ENCODE measurements at places on chromosomes 13 and 19.

DNA sequence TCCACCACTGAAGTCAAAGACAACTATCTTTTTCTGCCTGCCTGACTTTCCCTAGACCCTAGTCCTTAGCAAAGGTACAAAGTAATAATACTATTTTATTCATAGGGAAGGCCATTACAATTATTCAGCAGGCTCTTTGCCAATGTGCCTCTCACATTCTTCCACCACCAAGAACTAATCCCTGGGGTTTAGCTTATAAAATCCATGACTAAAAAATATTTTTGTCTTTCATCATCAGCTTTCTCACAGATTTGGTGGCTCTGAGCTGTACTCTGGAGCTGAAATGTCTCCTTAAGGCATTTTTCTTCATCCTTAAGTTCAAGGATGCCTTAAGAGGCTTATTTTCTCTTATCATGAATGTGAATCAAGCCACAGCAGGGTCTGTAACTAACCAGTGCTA, 96.1 kb downstream of the OXGR1 start:
- DNase-seq = no peak

- no peak for DNase-seq
Measured at GRCh38 chr19:1214862-1215731, 9.5 kb downstream of the STK11 start.

DNA sequence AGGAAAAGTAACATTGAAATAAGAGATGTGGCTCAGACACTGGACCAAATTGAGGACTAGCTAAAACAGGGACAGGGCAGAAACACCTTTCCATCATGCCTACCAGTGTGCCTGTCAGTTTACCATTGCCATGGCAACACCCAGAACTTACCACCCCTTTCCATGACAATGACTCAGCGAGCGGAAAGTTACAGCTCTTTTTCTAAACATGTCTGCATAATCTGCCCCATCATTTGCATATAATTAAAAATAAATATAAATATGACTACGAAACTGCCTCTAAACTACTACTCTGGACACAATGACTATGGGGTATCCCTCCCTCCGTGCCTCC, 96.0 kb downstream of the UBL3 start:
- DNase-seq = no peak

DNA sequence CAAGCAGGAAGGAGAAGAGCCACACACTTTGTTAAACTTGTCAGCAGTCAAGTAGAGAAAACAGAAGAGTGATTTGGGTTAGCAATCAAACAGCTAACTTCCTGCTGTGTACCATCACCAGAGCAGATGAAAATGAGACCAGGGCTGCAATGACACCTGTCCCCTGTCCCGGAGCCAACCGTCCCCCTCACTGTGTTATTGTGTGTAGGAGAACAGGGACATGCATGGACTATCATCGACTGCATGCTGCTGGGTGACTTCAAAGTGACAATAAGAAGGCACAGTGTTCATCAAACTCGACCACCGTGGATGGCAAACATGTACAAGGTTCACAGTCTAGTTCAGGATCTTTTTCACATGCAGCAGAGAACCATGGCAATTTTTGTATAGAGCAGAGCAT, 94.0 kb upstream of the SLC15A1 start:
- DNase-seq = no peak

DNA sequence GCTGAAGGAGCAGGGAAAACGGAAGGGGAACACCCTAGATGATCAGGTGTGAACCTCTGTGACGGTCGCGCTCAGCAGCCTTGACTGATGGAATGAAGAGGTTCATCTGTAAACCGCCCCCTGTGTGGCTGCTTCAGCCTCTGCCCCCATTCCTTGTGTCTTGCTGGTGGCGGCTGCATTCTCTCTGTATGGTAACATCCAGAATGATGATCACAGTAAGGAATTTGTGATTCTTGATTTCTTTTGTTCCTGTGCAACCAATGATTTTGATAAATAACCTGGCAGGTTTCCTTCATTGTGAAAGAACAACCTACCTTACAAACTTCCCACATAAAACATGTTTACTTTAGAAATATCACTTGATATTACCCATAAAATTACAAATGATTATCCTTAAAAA, 118.7 kb upstream of the MCF2L start:
- DNase-seq = no peak

GRCh38 chr19:39506944-39507714, 7.8 kb upstream of the SELENOV start:
- no peak for DNase-seq

DNA sequence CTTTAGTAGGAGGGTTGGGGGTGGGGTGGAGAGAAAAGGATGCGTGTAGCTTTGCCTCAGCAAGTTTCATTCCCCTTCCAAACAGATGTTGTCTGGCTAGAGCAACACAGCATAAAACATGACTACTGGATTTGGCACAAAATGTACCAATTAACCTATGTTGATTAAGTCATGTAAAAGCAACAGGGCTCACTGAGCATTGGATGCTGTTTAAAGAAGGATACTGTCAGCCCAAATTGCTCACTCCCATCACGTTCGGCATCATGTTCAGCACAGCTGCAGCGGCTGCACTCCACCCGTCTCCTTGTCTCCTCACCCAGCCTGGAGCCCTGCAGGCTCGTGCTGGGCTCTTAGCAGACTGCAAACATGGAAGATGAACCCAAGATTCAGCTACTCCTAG, 77.5 kb downstream of the DLEU7 start:
- DNase-seq = no peak

DNA sequence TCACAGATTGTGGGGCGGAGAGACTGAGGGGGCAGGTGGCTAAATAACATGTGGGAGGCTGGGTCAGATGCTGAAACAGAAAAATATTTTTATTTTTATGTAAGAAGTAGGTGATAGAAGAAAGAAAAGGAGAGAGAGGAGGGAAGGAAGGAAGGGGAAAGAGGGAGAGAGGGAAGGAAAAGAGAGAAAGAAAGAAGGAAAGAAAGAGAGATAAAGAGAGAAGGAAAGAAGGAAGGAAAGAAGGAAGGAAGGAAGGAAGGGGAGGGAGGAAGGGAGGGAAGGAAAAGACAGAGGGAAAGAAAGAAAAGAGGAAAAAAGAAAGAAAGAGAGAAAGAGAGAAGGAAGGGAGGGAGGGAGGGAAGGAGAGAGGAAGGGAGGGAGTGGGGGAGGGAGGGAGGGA, 224.9 kb downstream of the UQCRFS1 start:
- no peak for DNase-seq

DNA sequence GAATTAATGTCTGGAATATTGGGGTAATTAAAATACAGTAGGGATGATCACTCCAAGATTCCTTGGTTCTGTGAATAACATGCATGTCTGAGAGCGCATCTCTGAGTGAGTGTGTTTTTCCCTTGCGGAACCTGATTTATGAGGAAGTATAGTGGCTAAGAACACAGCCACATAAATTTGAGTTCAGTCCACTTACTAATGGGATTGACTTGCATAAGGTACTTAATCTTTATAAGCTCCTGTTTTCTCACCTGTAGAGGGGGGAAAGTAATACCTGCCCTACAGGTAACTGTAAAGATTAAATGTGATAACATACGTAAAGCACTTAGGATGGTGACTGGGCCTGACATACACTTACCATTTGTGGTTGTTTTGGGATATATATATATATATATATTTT, 60.8 kb downstream of the KLF5 start:
- no peak for DNase-seq

DNA sequence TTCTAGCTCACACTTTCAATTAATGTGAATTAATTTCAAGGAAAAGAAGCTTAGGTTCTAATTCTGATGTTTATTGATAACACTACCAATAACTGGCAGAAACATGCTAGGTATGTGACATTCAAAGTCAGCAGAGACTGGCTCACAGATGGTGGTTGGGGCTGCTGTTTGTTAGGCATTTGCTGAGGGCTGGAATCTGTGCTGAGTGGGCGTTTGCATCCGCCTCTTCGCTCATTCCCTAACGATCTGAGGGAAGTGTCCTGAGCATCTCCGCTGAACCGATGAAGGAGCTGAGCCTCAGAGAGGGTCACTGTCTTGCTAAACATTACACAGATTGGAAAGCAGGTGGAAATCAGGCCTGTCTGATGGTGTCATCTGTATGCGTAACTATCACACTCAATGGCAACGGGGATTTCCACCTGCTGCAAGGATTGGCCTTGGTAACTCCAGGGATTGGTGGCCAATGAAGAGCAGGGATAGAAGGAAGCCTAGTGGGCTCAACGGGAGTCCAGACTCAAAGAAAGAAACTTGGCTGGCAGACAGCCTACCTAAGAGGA, 338.9 kb downstream of the TEX29 start:
- no peak for DNase-seq

DNA sequence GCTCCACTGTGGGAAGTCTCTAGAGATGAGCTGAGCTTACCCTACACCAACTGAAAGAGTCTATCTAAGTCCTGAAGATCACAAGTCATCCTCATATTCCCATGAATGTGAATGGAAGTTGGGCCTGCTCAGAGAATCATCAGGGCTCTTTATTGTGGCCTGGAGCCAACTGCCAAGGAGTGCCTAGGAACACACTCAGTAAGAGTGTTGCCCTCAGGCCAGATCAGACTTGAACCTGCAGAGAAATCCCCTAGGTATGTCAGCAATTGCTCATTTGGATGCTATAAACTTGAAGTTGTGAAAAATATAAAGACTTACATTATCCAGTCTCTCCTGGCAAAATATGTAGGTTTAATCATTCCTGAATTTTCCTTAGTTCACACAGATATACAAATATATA, 1070.2 kb downstream of the EFNB2 start:
- DNase-seq = no peak

Data from LoVo (cell line).